ENCODE measurements at places on chromosomes 4 and X.

DNA sequence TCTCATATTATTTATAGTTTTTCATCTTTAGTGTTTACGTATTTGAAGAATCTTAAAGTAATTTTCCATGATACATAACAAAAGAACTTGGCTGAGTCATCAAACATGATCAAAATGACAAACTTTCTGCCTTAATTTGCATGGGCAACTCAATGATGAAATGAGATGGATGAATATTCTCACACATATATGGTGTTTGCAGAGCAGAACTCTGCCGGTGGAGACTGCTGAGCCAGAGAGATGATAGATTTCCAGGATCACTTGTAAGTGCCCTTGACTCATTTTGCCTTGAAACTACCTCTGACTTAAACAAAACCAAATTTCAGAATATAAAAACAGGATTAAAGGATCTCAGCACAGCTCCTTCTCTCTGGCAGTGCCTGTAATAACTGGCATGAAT is 38.2 kb downstream of the TRPC3 start:
- no peak for DNase-seq

DNA sequence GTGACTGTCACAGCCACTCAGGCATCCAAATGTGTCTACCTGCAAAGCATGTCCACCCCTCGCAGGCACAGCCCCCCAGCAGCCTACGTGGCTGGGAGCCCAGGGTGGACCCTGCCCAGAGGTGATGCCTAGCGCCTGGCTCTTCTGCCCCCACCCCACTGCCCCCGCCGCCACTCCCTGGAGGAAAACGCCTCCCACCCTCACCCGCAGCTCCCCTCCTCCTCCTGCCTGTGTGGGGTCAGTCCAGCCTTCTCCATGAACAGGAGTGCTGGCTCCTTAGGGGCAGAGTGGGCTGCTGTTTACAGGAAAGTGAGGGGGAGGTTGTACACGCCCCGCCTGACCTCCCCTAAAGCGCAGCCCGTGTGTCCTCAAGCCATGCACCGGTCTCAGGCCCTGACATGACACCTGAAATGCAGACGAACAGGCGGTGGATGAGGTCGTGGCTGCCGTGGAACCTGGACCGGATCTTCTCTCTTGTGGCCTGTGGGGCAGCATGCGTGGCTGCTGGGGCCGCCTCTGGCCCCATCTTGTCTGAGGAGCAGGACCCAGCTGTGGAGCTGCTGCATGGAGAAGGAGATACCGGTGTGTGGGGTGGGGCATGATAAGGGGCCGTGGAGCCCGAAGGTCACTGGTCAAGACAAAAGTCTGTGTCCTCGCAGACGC is 11.9 kb upstream of the MXD4 start:
- DNase-seq = no peak

GRCh38 chr4:156663663-156664062 is 307.9 kb downstream of the PDGFC start:
- no peak for DNase-seq

GRCh38 chr4:161581262-161582230 is 582.3 kb downstream of the FSTL5 start:
- DNase-seq = no peak

DNA sequence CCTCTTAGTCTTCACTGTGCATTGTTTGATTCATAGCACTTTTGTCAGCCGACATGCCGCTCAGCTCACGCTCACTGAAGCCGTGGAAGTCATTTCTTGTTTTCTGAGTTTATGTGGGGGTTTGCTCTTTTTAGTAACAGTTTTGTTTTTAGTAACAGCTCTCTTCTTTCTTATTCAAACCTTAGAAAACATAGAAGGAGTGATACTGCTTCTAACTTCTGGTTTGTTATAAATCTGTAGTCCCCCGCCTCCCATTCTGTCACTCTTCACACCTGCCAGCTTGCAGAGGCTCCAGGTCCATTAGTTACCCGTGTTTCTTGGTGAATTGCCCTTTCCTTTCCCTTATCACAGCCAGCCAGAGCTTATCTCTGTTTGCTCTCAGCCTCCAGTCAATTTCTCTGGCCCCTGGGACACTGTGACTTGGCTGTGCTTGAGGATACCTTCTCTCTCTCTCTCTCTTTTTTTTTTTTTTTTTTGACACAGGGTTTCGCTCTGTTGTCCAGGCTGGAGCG is 50.5 kb downstream of the GRK4 start:
- no peak for DNase-seq

DNA sequence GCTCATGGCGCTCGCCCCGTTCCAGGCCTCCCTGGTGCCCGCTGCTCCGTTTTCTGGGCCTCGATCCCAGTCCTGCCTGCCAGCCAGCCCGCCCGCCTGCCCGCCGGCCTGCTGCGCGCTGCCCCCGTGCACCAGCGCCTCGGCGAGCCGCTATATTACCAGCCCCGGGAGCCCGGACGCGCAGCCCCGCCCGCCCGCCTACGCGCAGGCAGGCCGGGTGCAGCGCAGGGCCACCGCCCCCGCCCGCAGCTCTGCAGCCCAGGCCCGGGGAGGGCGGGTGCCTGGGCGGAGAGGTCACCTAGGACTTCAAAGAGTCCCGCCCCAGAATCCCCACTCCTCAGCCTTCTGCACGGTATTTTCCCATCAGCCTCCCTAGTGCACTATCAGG is at the start of gene MAOB:
Gene MAOB (minus strand): TSS at position 157 of the 388 bp plus-strand sequence. CDS start 151 bp downstream, at position 6.
- DNase-seq = no peak

GRCh38 chr4:8392591-8393190 is 47.8 kb downstream of the ACOX3 start:
- no peak for DNase-seq

DNA sequence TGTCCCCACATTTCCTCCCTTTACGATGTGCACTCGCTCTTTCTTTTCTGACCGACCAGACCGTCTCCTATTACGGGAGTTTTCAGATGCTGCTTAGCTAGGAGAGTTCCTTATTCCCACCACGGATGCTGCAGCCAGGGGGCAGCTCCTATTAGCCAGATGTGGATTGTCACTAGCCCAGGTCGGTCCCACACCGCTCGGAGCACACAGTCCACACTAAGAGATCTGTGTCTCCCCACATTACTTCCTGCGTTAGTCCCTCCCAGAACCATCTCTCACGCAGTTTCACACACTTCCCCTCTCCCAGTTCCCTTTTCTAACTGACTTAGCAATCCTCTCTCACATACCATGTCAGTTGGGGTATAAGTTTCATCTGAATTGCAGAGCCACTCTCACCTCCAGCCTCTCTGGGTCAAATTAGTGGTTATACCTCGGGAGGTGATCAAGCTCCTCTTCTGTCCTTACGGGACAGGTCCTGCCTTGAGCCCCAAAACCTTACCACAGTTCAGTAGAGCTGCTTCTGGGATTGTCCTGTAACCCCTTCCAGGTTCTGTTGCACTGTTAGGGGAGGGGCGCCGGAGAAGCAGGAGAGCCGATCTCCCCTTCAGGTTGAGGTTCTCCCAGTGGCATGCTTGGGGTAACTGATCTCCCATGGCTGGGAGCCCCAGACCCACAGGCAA is 28.2 kb downstream of the SULT1E1 start:
- DNase-seq = no peak

DNA sequence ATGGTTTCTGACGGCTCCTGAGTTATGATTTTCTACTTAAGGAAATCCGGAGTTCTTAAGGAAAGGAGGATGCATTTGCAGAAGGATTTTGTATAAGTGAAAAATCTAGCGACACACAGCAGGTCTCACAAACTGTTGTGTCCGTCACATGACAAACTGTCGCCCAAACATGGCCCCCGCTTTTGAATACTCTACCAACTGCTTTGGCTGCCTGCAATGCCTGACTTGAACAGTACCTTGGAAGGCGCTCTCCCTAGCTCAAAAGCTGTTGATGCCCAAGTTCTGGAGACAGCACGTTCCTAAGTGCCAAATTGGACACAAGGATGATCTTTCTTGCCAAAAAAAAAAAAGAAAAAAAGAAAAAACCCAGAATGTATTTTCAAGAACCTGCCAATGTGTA is 103.2 kb downstream of the ENPP6 start:
- no peak for DNase-seq

GRCh38 chrX:39152106-39152649 is 350.9 kb downstream of the MID1IP1 start:
- no peak for DNase-seq
